NCI-H1105 (cell line): ENCODE measurements at places on chromosomes 7 and 10.

DNA sequence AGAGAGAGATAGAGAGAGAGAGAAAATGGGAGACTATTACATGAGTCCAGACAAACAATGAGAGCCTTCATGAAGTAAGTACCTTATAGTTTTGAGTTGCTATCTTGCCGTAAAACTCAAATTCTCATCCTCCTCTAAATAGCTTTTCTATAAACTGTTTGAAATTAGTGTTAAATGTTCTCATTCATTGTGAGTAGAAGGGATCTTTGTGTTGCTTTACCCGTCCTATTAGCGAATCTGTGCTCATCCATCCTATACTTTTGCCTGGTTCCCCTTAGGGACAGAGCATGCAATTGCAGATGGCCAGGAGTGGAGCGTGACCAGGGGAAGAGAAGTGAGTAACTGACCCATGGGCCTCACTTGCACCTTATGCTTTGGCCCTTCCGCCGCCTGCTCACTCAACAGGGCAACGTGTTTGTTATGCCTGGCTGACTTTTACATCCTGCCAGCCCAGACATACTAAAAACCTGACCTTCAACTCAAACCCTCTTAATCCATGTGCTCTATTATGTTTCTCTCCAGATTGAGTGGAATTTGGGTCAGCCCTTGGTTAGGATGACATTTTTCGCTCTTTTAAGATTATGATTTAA, 244.2 kb upstream of the YAE1 start:
- DNase-seq, result no peak

DNA sequence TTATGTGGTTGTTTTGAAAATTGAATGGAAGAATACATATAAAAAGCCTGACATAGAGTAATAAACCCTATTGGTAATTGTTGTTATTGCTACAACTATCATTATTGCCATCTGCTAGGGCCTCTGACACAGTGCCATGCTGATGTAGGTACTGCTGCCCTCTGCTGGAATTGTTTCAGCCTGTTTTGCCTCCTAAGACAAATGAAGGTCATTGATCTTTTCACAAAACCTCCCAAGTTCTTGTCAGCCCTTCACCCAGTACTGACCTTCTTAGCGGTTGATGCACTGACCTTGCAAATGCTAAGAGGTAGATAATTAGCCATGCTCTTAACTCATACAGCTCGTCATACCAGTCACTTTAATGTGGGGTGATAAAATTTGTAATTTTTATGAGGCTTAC, 975.2 kb downstream of the SORCS1 start:
- DNase-seq, result no peak

DNA sequence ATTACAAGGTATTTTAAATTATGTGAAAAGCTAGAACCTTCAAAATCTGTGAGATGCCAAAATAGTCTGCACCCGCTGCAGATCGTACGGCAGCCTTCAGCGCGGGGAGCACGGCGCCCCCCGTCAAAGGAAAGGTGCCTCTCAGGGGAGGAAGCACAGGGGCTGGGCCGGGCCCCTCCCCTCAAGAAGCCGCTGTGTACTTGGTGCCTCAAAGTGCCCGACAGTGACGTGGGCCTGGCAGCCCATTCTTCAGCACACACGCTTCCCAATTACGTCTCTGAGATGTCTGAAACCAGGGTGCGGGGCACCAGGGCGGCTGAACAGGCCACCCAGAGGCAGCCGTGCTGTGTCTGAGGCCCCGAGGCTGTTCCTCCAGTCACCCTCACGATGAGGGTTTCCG, 116.1 kb downstream of the INPP5A start:
- DNase-seq, result no peak

DNA sequence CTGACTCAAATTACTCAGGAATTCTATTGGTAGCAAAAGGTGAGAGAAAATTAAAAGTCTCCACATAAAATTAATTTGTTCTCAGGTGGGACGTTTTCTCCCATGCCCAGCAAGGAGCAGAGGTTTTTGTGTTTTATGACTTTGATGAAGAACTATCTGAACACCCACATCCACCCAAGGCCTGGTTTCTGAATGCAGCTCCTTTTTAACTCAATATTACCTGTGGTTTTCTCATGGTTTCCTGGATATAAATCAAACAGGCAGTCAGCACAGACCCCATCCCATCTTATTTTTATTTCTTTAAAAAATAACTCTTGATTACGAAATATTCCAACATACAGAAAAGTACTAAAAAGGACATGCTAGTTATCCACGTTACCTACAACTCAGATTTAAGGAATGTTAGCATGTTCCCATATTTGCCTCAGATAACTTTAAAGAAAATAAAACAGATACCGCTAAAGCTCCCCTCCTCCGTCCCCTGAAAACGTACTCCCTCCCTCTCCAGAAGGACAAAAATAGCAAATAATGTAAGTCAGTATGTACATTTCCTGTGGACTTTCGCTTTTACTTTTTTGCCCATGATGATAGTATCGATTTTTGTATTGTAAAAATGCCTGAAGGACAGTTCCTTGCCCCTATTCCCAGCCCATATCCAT, 43.4 kb downstream of the GLI3 start:
- DNase-seq, result no peak

DNA sequence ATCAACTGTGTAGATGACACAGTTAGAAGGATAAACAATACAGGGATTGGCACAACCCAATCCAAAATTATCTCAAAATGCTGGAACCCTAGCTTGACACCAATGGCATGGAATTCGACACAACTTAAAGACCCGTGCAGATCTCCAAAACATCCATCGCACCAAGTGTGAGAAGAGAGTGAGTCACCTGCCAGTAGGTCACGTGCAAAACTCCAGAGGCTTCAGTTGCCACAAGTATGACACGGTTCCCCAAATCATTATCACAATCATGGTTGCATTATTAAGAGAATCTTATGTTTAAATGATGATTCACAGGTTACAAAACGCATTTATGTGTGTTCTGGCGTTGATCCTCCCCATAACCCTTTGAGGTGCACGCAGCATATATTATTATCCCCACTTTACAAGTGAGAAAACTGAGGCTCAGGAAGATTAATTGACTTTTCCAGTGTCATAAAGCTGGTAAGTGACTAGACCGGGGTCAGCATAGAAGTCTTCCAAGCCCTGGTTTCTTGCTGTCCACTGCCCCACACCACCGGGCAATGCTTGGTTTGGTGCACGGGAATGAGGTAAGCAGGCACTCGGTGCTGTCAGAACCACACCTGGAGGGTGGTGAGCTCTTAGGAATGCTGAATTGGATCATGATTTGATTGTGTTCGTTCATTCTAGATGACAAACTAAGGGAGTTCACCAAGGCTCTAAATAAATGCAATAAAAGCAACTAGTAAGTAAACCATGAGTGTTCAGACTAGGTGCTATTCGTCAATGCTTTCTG, 23.6 kb upstream of the STK17A start:
- no peak for DNase-seq

GRCh38 chr10:114687459-114687858, 29.4 kb upstream of the ABLIM1 start:
- DNase-seq, result no peak

DNA sequence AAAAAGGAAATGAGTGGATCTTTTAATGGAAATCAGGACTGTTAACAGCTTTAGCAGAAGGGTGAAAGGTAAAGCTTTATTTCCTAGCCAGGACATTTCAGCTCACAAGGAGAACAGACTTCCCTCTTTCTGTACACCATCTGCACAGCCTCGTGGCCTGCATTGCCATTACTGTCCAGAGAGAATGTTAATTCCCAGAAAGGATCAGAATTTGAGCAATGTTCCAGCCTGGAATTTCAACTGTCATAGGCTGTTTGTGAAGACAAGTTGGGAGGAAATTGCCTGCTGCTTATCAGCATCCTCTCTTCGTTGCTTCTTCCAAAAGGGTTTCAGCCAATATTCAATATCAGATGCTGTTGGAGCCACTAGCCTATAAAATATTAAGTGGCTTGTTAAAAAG, 22.0 kb downstream of the NXPH1 start:
- DNase-seq, result no peak

DNA sequence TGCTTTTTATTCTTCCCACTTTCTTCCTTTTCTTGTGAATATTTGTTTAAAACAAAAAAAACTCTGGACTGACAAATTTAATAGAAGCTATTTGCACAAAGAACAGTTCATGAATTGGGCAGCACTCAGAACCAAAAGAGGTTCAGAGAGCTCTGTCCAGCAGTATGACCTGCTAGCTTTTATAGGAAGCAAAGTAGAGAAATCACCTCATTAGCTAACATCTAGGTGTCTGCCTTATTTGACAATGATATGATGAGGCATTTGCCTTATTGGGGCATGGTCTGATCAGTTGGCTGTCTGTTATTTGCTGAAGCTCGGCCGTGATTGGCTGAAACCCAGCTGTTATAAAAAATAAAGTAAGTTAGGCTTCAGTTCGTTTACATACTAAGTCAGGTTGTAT, 819 bp upstream of the TRIM4 start:
- no peak for DNase-seq

GRCh38 chr10:24790599-24790998, 66.9 kb upstream of the ARHGAP21 start:
- no peak for DNase-seq

- no peak for DNase-seq
Measured at GRCh38 chr10:94443549-94443948, 41.2 kb downstream of the TBC1D12 start.

- no peak for DNase-seq
Measured at GRCh38 chr10:114286921-114287320, 47.9 kb downstream of the VWA2 start.

DNA sequence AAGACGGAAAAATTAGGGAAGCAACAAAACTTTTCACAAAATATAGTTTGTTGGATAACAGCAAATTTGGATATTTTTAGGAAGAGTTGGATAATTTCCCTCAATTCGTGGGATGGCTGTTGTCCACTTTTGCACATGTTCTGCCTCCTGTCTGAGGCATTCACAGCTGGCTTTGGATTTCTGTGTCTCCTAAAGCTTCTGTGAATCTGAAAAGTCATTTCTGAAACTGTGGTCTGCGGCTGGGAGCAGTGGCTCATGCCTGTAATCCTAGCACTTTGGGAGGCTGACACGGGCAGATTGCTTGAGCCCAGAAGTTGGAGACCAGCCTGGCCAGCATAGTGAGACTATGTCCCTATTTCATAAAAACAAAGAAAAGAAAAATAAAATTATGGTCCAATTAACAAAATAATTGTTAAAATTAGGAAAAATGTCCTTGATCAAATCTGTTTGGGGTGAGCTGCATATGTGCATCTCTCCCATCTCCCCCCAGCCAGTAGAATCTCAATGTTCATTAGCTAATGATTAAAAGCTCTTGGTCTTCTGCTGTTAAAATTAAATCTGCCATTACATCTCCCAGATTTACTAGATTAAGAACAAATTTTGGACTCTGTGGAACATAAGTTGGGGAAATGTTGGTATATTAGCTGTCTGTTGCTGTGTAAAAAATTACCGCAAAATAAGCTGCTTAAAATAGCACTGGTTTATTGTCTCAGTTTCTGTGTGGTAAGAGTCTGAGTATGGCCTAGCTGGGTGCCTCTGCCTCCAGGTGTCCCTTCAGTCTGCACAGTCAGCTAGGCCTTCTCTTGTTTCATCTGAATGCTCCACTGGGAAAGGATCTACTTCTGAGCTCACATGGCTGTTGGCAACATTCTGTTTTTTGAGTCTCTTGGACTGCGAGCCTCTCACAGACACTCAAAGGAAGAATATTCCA, 332.0 kb upstream of the FZD1 start:
- no peak for DNase-seq

GRCh38 chr10:47381427-47382379, 2.4 kb downstream of the ZNF488 start:
- DNase-seq, result no peak

- DNase-seq, result no peak
Measured at GRCh38 chr10:131251146-131251541, 60.4 kb downstream of the TCERG1L start.

- no peak for DNase-seq
Measured at GRCh38 chr10:23869548-23869947, 339.4 kb upstream of the KIAA1217 start.

DNA sequence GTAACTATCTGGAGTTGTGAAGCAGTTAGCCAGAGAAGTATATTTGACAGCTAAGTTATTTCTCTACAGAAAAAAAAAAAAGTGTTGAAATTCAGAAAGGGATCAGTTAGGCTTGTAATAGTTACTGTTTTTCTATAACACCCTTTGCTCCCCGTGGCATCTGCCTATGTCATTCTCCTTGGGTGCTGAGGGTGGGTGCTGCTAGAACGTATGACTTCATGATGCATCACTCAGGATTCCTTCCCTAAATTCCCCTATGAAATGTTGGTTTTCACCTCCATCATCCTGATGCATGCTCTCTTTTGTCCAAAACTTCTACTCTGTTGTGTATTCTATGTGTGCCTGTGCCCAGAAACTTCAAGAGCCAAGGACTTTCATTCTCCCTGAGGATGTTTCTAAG, 536.4 kb downstream of the GRM8 start:
- no peak for DNase-seq

DNA sequence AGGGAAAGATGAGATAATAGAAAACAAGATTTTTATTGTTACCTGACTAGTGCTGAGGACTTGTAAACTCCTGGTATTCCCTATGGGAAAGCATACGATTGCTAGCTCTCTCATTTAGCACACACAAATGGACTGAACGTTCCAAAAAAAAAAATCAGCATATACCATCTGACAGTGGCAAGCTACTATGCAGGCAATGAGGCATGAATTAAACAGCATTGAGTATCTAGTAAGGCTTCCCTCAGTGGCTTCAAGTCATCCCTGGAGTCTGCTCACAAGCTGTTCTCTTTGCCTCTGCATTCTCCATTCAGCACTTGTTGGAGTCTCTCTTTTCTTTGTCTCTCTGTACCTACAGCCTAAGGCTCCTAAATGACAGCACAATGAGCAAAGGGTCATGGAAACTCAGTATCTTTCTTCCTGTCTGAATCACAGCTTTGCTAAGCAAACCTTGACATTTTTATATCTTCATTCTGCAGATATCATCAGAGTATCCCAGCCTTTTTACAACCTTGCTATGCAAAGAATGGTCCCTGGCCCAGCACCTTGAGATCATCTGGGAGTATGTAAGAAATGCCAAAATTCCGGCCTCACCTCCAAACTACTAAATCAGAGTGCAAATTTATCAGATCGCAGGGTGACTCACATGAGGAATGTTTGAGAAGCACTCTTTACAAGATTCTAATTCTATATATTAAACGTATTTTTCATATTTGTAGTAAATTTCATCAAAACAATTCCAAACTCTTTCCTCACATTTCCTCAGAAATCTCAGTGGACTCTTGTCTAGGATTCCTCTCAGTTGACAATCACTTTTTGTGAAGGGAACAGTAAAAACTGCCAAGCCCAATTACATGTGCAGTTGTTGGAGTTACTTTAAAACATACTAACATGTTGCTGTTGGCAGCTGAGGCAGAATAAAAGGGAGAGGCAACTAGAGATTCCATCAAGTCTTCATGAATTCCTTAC, 10.8 kb upstream of the LIPA start:
- DNase-seq, result no peak

GRCh38 chr7:132211971-132212370, 364.3 kb downstream of the PLXNA4 start:
- no peak for DNase-seq
